ENCODE measurements at places on chromosomes 12 and 14.

DNA sequence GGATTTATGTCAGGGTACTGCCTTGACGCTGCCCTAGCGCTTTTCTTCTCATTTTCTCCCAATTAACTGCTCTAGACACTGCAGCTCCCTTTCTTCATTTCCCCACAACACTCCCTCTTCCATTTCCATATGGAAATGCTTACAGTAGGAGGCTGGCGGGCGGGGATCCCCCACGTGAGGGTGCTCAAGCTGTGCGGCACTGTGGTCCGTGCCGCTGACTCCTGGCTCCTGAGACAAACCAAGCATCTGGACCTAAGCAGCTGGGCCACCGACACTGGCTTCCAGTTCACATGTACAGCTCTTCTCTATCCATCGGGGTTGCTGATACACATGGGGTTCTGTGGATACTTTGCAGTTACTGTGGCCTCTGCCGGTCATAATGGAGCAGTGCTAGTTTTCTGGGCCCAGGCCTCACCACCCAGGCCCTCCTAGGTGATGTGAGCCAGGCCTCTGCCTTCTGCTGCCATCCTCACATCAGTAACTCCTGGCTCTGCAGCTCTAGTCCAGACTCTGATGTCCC lies 20.2 kb downstream of the TCHP start:
- no peak for DNase-seq

- DNase-seq, result no peak
Measured at GRCh38 chr14:68374682-68375081, 418.2 kb downstream of the ZFP36L1 start.

- peak; percentile 31 for DNase-seq
Measured at GRCh38 chr12:66678338-66679275, at the start of gene GRIP1. Gene GRIP1, minus strand, starts transcription at chr12:66679076. Its CDS starts 172 bp downstream, at chr12:66678904.

- no peak for DNase-seq
Measured at GRCh38 chr12:29883525-29883924, 99.8 kb upstream of the TMTC1 start.

- no peak for DNase-seq
Measured at GRCh38 chr14:104542871-104543830, 36.4 kb upstream of the C14orf180 start.

GRCh38 chr14:58584383-58584782 lies 53.4 kb upstream of the DACT1 start:
- DNase-seq, result no peak

GRCh38 chr12:57166971-57167371 lies 19.6 kb upstream of the LRP1-AS start:
- DNase-seq, result no peak

DNA sequence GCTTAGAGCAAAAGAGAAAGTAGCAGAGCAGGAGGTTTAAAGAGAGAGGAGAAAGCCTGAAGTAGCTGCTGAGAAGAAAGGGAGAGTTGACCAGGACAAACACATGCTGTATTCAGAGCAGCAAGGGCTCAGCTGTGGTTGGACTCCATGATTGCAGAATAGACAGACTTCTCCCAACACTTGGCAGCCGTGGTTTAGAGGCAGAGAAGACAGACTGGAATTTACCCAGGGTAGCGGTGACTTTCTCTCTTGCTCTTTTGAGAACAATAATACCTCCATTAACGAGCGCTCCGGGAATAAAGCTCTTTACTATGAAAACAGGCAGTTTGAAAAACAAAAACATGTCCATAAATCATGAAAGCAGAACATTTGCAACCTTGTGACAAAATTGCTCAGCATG lies 21.4 kb upstream of the IGF1 start:
- no peak for DNase-seq

DNA sequence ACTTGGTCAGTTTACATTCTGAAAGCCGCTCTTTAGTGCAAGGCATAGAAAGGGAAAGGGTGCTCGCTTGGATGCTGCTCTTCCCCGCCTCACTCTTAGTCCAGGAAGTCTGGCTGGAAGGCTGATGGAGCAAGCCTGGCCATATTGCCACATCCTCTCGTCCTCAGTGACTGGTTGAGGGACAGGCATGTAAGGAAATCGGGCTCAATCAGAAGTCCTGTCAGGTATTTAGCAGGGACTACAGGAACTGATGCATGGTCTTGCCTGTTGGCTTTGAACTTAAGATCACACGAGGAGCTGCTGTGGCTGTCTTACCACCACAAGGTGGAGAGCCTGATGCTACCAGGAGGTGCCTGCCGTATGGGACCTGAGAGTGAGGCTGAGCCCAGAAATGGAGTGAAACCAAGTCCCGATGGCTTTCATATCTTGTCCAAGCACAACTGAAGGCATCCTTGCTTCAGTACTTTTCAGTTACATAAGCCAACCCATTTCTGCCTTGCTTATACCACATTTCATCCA lies 10.7 kb upstream of the C12orf75 start:
- DNase-seq, result no peak

DNA sequence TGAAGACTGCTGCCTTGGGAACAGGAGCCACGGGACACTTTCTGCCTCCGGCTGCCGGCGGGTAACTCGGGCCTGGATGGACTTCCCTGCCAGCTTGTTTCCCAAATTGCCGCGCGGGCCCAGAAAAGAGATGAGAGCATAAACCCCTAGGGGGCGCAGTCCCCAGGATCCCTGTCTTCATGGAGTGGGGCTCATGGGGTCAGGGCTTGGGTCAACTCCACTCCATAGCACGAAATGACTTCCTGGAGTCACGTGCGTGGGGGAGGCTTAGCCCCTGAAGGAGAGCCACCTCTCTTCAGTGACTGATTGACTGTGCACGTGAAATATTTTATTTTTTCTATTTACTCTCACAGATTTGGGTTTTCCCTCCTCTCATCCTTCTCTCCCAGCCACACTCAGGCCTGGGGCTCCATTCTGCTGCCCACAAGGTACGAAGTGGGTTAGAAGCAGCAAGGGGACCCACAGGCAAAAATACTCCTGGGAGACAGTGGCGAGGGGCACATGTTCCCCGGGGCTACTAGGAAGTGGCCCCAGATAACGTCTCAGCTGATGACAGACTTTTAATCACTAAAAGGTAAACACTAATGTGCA lies 10.0 kb downstream of the PGF start:
- peak; percentile 35 for DNase-seq

DNA sequence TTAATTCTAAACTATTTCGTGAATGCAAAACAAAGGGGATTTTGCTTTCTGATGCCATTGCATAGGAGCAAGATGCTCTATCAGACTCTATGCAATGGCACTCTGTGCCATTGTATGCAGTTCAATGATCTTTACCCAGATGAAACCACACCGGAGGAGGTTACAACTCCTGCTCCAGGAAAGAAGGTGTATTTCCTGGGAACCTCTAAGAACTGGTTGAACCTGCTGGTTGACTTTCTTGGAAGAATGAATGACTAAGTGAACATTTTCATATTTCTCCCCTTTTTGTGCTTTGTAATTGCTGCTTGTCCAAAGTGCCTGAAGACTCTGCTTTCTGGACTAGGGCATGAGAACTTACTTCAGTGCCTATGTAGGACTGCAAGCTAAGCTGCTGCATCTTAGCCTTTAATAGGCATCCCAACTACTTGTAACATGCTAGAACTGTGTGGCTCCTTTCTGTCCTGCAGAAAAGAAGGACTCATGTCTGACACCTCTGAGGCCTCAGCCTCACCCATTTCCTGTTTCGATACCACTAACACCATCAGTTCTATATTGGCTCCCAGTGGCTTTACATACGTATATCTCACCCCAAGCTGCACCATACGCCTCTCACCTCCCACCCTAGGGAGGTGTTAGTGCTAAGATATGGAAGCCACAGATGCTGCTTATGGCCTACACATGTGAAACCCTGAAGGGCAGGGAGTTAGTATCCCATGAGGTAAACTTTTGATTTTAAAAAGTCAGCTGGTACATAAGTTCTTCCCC lies 193.5 kb upstream of the CNOT2 start:
- DNase-seq, result no peak

DNA sequence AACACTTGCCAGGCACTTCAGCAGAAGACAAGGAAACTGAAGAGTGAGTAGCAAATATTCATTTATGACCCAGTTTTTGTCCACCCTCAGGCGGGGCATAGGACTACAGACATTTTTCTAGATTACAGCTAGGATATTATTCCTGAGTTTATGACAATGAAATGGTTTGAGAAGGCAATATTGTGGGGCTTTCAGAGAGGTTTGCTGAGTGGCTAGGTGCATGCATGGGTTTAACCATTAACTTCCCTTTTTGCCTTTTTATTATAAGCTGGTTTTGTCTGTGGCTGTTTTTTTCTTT lies 104.0 kb upstream of the BCAT1 start:
- DNase-seq, result no peak

DNA sequence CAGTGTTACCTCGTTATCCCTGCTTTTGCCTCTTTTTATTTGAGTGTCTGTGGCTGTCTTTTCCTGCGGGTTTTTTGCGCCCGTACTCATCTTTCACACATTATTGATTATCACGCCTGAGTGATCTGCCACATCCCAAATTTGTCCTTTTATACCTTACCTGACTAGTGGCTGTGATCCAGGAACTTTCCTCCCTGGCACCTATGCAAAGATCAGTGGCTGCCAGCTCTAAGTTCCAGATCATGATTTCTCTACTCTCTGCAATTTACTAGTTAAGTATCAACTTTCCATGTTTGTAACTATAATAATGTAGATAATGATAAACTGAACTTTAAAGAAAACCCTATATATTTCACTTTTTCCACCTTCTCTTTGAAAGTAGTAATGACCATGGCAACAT lies 36.9 kb downstream of the PLEKHA5 start:
- DNase-seq, result no peak

DNA sequence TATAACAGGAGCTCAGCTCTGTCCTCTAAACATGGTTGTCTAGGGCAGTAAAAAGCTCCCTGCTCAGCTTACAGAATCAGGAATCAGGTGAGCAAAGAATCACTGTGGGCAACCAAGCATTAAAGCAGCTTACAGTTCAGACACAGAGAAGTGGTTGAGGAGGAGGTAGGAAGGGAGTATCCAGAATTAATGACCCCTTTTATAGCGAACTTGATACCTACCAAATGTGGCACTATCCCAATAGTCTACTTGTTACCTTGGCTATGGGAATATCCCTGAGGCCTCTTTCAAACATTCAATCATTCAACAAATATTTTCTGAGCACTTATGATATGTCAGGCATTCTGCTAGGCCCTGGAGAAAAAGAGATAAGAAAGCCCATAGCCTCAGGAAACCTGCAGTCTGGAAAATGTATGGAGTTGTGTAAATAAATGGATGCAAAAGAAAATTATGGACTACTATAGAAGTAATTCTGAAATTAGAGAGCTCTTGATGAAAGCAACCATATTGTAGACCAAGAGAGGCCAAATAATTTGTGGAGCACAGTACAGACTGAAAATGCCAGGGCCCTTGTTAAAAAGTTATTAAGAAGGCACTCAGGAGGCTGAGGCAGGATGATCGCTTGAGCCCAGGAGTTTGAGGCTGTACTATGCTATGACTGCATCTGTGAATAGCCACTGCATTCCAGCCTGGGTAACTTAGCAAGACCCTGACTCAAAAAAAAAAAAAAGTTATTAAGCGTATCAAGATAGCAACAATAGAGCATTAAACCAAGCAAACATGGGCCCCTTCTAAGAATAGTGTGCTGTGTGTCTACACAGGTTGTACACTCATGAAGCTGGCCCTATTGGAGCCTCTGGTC lies 134.0 kb upstream of the CPSF6 start:
- no peak for DNase-seq

DNA sequence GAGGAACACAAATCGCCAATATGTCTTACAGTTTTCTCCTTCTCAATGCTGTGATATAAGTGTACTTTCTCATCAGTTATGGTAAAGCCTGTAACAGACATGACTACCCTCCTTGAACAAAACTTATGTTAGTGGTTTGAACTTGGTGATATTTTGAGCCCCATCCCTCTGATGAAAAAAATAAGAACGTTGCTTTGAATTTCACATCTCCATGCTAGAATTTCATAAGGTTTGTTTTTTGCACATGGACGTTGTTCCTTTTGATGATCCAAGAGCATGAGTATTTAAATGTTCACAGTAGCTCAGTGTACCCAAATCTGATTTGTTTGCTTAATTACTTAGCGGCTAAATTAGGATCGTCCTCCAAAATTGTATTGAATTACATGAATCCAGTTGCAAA lies at the start of gene SLC15A5:
TSS of gene SLC15A5 (minus strand) at position 101 of the 400 bp plus-strand sequence. CDS start at position 101, 0 bp downstream.
- no peak for DNase-seq

GRCh38 chr14:20668969-20669368 lies 15.4 kb upstream of the RNASE4 start:
- no peak for DNase-seq

- DNase-seq, result no peak
Measured at GRCh38 chr14:97841762-97842161, 1044.6 kb downstream of the VRK1 start.

GRCh38 chr14:103904493-103905107 lies 23.7 kb upstream of the TDRD9 start:
- DNase-seq, result no peak

DNA sequence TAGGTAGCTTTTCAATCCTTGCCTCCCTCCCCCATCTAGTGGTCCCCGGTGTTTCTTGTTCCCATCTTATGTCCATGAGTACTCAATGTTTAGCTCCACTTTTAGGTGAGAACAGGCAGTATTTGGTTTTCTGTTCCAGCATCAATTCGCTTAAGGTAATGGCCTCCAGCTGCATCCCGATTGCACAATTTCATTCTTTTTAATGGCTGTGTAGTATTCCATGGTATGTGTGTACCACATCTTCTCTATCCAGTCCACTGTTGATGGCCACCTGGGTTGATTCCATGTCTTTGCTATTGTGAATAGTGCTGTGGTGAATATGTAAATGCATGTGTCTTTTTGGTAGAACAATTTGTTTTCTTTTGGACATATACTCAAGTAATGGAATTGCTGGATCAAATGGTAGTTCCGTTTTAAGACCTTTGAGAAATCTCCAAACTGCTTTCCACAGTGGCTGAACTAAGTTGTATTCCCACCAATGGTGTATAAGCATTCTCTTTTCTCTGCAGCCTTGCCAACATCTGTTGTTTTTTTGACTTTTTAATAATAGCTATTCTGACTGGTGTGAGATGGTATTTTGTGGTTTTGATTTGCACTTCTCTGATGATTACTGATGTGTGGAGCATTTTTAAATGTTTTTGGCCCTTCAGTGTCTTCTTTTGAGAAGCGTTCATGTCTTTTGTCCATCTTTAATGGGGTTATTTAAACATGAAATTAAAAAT lies 34.2 kb upstream of the ASPG start:
- DNase-seq, result no peak

DNA sequence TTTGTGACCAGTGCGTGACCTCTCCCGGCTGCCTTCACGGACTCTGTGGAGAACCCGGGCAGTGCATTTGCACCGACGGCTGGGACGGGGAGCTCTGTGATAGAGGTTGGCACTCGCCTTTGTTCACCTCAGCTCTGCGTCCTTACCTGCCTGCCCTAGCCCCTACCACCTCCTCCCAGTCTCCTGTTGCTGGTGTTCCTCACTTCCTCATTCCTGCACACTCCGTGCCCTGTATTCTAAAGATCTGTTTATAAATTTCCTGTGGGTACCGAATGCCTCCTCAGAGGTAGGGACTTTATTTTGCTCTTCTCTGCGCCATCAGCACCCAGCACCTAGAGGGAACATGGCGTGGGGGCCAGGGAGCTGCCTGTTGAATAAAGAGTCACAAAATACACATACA lies 2.3 kb downstream of the DLK1 start:
- DNase-seq, result no peak

- no peak for DNase-seq
Measured at GRCh38 chr14:69635981-69636639, 24.7 kb downstream of the SUSD6 start.

- DNase-seq, result no peak
Measured at GRCh38 chr12:68497702-68498101, 113.0 kb upstream of the RAP1B start.

- DNase-seq, result no peak
Measured at GRCh38 chr14:63725786-63726460, 1.9 kb downstream of the SGPP1 start.
